ENCODE measurements at places on chromosomes 11 and 22.

DNA sequence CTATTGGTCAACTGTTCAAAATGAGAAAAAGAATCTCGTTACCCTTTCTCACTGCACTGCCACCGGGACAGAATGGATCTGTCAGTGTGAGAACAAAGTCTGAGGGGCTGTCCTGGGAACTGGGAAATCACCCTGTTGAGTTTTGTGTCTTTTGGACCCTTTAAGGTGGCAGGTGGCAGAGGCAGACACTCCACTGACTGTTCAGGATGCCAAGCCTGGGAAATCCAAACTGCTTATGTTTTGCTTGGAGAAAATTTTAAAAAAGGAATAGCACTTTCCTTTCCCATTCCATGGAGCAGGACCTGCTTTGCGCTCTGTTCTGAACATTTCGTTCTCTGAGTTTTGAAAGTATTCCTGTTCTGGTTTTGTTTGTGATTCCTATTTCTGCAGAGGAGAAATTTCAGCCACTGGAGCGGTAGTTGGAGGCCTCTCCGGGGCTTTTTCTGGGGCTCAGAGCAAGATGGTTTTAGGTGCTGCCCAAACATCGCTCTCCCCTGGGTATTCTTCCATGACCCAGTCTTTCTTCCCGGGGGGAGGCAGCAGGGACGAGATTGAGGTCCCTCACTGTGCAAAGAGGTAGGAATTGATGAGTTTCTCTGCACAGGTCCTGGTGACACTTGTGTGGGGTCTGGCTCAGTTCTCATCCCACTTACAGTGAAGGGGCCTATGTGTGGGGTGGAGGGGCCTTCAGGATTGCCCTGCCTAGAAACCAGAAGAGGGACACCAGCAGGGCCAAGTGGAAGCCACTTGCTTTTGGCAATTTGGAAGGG, 138.5 kb upstream of the SYT13 start:
- no peak for DNase-seq

DNA sequence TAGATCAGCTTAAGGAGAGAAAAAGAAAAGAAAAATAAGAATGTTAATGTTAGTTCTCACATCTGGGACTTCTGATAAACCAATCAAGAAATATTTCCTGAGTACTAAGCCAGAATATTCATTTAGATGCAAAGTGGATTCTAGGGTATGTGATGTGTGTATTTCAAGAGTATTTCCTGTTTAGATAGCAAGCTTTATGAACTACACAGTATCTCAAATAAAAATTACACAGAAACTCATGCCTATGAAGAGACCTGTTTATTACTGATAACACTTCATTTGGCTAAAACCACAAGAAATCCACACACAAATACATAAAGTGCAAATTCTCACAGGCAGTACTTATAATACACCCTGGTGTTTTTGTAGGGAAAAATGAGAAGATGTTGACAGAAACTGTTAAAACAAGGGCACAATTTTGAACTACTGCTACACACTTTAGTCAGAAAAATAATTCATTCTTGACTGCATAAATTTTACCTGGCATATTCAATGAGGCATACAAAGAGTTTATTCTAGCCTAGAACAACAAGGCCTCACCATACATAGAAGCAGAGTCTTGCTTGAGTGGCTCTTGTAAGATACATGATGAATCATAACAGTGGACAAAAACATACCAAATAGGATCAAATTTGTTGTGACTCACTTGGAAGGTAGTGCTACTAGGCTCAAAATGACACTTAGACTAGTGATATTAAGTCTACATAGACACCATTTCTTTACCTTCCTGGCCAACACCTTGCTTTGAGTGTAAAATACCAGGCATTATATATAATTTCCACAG, 18.8 kb upstream of the P4HA3 start:
- peak; percentile 65 for DNase-seq

GRCh38 chr22:47374273-47374771, 611.9 kb downstream of the TBC1D22A start:
- DNase-seq = no peak

GRCh38 chr11:100182927-100183326, 504.2 kb upstream of the ARHGAP42 start:
- DNase-seq = no peak

DNA sequence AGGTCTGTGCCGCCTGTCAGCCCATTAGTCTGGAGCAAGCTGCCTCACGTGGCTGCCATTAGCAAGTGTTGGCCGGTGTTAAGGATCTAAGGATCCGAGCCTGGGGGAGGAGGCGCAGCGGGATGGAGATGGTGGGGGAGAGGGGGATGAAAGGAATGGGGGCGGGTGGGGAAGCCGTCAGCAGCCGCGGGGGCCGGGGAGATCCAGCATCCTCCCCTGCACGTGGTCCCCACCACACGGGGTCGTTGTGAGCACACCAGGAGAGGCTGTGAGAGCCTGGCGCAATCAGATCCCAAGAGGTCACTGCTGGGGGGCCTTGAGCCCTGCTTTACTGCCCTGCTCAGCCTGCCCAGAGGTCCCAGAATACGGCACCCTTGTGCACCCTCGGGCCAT, 7.3 kb downstream of the CABP7 start:
- peak; percentile 47 for DNase-seq

DNA sequence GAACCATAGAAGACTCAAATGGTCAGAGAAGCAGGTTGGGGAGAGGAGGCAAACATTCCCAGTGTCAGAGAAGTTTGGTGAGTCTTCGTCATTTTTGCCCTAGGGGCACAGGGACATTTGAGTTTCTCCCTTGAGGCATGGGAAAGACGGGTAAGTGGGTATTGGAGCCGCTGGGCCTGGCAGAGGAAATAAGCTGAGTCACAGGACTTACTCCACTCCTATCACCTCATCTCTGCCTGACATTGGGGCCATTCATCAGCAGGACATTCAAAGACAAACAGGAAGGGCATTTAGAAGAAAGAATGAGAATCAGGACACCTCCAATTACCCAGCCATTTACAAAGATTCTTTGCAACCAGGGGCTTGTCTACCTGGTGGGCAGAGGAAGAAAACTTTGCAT, 100.7 kb upstream of the SEZ6L start:
- no peak for DNase-seq

DNA sequence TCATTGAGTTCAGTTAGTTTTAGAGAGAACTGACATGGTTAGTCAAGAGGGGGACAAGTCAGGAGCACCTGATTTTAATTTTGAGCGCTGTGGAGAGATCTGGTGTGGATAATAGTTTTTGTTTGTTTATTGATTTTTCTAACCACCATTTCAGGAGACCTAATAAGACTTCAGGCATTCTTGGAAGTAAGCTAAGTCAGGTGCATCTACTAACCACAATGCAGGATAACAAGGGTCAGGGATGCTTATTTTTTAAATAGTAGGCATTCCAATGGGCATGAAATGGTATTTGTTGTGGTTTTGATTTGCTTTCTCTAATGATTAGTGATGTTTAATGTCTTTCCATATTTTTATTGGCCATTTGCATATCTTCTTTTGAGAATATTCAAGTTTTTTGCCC, 212.1 kb downstream of the NAV2 start:
- no peak for DNase-seq
